ENCODE measurements at places on chromosomes 3 and 15.

GRCh38 chr3:20905210-20905805, 719.3 kb upstream of the SGO1 start:
- DNase-seq, result no peak

DNA sequence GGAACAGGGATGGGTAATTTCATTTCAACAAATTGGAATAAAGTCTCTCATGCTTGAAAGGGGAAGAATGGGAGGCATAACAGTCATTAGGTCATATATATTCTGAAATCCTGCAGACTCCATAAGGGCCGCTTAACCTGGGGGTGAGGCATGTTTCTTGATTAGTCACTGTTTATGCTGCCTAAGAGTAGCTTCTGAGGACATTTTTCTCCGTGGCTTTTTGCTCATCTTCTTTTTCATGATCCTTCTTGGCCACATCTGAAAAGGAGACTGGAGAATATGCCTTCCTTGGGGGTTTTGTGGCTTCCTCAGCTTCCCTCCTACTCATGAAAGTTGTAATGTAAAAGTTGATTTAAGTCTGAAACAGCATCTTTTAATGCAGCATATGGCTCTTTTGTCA, 20.0 kb upstream of the CFAP20DC start:
- no peak for DNase-seq

- no peak for DNase-seq
Observed at GRCh38 chr3:136547293-136547692, 204.9 kb downstream of the STAG1 start.

DNA sequence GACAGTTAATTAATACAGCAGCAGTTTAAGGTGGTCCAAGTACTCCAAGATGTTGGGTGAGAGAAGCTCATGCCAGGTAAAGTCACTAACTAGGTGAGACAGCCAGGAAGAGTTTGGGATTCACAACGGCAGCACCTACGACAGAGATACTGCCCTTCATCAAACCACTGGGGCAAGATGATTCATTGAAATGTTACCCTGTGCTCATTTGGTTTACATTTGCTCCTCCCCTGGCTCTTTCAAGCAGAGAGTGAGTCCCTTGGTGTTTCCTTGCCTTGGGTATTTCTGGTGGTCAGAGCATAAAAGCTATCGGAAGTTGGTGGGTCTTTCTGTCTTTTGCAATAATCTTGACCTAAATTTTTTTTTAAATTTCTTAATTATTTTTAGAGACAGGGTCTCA, 19.9 kb upstream of the PDE8A start:
- no peak for DNase-seq

- DNase-seq, result no peak
Observed at GRCh38 chr3:155991212-155991611, 120.8 kb downstream of the GMPS start.

DNA sequence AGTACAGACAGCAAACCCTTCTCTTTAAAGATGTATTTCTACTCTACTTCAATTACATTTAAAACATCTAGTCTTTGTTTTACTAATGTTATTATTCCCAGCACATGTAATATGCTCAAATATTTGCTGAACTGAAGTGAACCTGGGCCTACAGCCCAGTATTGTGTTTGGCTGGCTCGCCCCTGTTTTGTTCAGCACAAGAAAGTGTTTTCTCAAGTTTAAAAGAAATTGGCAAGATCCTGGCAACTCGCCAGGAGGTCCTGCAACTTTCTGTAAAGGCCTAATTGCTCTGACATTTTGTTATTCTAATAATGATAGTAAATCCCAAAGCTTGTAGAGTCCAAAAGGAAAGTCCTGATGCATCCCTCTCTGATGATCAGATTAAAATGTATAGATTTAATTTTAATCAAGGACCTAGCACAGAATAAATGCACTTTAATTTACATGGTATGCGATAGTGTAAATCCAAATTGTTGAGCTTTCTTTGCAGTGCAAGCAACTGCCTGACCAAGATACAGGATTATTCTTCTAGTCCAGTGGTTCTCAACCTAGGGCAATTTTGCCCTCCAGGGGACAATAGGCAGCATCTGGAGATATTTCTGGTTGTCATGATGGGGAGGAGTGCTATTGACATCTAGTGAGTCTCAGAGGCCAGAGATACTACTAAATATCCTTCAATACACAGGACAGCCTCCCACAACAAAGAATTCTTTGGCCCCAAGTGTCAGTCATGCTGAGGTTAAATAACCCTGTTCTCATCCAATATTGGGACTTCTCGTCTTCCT, 35.7 kb upstream of the TMOD3 start:
- no peak for DNase-seq

DNA sequence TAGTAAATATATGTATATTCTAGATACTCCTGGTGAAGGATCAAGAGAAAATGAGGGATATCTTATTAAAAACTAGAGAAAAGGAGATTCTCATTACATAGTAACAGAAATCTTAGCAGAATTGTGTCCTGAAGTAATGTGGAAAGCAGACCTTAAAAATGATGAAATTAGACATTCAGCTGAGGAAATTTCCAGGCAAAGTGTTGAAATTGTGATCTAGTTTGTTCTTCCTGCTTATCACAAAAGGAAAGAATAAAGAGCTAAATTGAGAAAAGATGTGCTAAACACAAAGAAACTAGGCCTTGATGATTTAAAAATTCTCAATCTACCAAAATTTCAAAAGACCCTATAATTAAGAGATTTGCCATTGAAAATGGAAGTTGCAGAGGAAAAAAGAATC, 362.6 kb upstream of the PLSCR5 start:
- no peak for DNase-seq

- DNase-seq, result no peak
Observed at GRCh38 chr3:106688464-106688863, 688.8 kb upstream of the CCDC54 start.

DNA sequence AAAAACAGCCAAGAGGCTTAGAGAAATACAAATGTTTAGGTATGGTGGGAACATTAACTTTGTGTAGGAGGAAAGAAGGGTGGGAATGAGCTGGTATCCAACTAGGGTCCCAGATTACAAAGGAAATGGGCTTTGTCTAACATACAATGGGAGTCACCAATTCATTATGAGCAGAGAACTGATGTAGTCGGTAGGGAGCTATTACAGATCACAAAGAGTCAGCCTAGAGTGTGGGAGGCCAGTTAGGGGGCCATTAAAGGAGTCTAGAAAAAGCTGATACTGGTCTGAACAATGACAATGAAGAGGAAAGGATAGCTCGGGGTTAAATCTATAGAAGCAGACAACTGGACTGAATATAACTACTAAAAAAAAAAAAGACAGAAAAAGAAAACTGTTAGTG, 15.5 kb downstream of the ANO10 start:
- DNase-seq, result no peak

DNA sequence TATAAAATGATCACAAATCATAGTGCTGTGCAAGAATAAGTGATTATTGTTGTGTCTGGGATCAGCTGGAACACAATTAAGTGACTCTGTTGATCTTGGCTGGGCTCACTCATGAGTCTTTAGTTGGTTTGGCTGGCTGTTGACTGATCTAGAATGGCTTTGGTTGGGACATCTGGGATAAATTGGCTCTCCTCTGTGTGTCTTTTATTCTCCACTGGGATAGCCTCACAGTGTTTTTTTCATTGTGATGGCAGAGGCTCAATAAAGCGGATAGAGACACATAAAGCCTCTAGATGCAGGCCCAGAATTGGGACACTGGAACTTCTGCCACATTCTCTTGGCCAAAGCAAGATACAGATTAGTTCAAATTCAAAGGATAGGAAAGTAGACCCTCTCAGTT, 735.6 kb downstream of the PDCD6IP start:
- no peak for DNase-seq

DNA sequence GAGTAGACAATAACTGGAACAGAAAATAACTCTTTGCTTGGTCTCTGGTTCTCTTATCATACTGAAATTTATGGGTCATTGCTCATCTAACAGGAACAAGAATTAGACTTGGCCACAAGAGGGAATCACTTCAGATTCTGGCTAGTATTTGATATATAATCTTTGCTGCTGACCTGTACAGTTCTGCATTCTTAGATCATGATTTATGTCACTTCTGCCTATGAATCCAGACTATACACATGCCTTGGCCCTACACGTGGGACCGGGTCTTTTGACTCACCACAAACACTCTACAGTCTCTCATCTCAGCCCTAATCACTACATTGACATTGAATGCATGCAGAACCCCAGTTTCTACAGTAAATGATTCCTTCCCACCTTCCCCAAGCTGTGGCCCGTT, 162.5 kb upstream of the SOX2 start:
- DNase-seq, result no peak

DNA sequence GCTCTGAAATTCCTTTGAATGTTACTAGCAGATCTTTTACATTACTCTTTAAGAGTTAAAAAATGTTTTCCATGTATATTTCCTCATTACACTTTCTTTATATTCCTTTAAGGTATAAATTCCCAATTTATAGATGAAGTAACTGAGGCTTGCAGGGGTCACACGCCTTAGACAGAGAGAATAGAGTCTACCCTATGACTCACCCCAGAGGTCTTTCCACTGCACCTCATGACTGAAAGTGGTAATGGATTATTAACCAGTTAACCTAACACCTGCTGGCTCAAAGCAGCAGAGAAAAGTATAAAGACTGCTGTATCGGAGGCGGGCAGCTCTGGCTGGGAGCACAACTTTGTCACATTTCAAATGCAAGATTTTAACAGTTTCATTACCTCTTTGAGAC, 37.7 kb downstream of the LDHAL6B start:
- no peak for DNase-seq

- no peak for DNase-seq
Observed at GRCh38 chr3:127171320-127171719, 21.6 kb upstream of the PRR23E start.

GRCh38 chr3:21839176-21839575, 88.2 kb upstream of the ZNF385D start:
- no peak for DNase-seq

DNA sequence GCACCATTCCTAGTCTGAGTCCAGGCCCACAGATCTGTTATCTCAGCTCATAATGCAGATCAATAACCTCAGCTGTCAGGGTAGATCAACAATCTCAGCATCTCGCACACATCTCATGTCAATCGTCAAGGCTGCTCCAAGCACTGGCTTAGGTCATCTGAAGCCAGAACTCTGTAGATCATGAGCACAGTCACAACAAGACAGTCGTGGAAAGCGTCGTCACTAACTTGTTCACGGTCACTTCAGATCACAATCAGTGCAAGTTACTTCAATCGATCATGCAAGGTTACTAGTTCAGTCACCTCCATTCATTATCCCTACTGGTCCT, 71.8 kb downstream of the RBPMS2 start:
- DNase-seq, result no peak

DNA sequence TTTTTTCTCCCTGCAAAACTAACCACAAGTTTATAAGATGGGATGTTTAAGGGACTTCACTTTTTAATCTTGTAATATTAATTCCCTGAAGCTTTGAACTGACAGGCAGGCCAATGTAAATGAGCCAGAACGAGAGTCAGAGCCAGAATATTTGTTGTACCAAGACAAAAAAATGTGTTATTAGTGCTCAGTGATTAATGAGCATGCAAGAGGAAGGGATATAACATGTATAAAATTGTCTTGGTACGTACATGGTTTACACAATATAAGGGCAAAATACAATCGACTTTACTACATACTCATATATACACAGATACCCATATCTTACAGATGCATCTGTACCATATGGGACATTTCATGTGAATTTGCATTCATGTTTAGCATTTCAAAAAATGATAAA, 331.2 kb downstream of the MECOM start:
- DNase-seq, result no peak

GRCh38 chr15:92614301-92614700, 41.3 kb downstream of the FAM174B start:
- DNase-seq, result no peak

- DNase-seq, result no peak
Observed at GRCh38 chr3:156474560-156475389, 80.1 kb downstream of the SSR3 start.

DNA sequence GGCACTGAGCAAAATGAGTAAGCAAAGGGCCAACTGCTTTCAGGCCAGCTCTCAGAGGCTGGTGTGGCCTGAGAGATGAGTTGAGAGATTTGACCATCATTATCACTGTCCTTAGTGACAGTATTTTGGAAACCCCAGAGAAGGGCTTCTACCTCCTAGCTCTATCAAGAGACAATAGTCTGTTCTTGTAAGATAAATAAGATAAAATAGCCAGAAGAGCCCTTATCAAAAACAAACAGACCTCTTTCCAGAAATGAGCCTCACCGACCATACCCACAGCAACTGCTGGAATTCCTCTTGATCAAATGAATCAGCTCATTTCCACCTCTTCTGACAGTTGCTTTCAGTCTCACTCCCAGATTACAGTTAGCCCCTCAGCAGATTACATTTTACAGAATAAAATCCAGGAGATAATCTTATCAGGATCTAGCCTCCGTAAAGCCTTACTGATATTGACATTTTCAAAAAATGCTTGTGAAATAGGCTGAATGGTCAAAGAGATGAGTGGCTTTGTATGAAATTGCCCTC, 4.5 kb downstream of the HDC start:
- DNase-seq, result no peak

- DNase-seq, result no peak
Observed at GRCh38 chr15:39565851-39566250, 15.0 kb upstream of the THBS1 start.

DNA sequence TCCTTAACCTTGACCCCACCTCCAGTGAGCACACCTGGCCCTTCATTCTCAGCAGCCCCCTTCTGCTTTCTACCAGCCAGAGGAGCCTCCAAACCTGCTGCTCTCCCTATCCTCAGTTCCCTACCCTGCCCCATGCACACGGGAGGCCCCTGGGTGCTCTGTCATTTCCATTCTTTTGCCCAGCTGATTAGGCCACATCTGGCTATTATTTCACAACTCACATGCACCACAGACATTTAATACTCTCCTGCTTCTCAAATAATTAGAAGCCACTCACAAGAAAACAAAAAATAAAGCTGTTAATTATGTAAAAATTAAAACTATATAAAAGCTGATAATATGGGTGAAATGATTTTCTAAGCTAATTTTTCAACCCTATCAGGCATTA, 50.7 kb downstream of the MYLK start:
- DNase-seq, result no peak

- DNase-seq, result no peak
Observed at GRCh38 chr15:54843006-54843405, 353.7 kb downstream of the RSL24D1 start.

DNA sequence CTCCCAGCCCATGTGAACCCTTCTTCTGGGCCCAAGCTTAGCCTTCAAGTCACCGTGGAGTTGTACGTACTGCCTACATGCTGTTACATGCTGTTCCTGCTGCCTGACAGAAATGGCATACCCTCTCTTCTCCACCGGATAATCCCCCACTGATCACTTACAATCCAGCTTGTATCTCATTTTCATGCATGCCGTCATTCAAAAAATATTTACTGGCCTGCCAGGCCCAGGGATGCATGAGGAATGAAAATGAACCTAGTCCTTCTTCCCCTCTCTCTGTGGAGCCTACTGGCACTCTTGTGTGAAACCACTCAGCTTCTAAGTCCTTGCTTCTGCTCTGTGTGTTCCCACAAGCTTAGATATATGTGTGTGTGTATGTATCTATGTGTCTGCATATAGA, 60.6 kb downstream of the WNT5A start:
- DNase-seq, result no peak

DNA sequence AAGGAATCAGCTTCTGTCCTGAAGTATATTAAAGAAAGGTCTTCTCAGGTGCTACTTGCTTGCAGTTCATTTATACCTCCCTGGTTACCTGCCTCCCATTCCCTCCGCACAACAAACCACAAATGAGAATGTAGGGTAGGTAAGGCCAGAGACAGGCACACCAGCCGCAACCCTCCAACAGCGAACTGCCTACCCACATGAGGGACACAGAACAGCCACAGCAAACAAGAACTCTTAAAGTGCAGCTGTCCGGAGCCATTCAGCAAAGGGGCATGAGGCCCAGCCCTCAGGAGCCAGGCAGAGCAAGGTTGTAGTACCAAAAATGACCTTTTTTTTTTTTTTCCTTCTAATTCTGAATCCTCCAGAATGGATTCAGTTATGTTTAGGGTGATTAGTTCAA, 52.4 kb downstream of the SPSB4 start:
- DNase-seq, result no peak
